Naive thymus-derived CD8-positive, alpha-beta T cell (primary cell): ENCODE measurements at places on chromosomes 5 and 9. TPM values are rescaled to one million over a fixed set of nuclear protein-coding genes. Genes with fewer than 3 reads are reported as not detected.
A peak's percentile ranks its signal among the peaks of the same experiment; 100 is the strongest.

DNA sequence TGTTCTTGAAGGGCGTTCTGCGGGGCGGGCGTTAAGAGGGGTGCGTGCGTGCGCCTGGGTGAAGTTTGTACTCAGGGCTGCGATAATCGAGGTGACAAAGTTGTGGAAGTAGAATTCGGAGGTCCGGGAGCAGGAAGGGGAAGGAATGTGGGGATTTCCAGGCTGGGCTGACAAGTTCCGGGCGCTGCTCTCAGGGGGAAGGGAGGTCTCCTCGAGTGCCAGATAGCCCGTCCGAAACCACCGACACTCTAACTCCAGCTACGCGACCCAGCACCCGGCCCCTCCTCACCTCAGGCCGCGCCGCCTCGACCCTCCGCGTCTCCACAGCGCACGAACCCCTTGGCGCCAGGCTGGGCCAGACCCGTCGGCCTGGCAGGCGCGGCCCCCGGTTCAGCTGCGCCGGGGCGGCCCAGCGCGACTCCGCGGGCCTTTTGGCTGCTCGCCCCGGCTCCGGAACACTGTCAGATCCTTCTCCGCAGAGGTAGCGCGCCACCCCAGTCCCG lies at the start of gene IL6ST:
Gene IL6ST (minus strand): TSS at position 469 of the 503 bp plus-strand sequence. CDS start 18,685 bp downstream, outside the sequence.
- H3K27me3 ChIP-seq = no peaks in the 10 kb centered on the region
- peaks cover 51% of the 10 kb centered on the region for H3K4me1 ChIP-seq
- H3K27ac ChIP-seq = peak within 1 kb of the TSS; percentile 97
- peak; percentile 73 for DNase-seq
- H3K36me3 ChIP-seq = peaks cover 18% of the 10 kb centered on the region

- no peak for DNase-seq
- H3K4me1 ChIP-seq = no peaks in the 10 kb centered on the region
- H3K36me3 ChIP-seq = no peaks in the 10 kb centered on the region
- peaks cover 14% of the 10 kb centered on the region for H3K27me3 ChIP-seq
These were observed 7.7 kb downstream of the HK3 start for GRCh38 chr5:176891331-176891958.

- peak; percentile 51 for DNase-seq
- peak overlapping the region; percentile 98 for H3K4me3 ChIP-seq
- peaks cover 20% of the 10 kb centered on the region for H3K4me1 ChIP-seq
- H3K36me3 ChIP-seq = peaks cover 27% of the 10 kb centered on the region
- peak overlapping the region; percentile 96 for H3K27ac ChIP-seq
These were observed 868 bp downstream of the ZBTB43 start for GRCh38 chr9:126805554-126806262.

- H3K27me3 ChIP-seq = peaks cover 35% of the 10 kb centered on the region
- no peak overlapping the region for H3K27ac ChIP-seq
These were observed 142.7 kb downstream of the LHFPL2 start for GRCh38 chr5:78505860-78506259.

Gene SPINK13
- not detected for polyA plus RNA-seq

Gene IFNA2
- not detected for polyA plus RNA-seq

- peak overlapping the region; percentile 87 for H3K4me3 ChIP-seq
- H3K36me3 ChIP-seq = peaks cover 3% of the 10 kb centered on the region
- peak overlapping the region; percentile 88 for H3K27ac ChIP-seq
- DNase-seq = no peak
These were observed 3.1 kb downstream of the NINJ1 start for GRCh38 chr9:93130861-93131481.

DNA sequence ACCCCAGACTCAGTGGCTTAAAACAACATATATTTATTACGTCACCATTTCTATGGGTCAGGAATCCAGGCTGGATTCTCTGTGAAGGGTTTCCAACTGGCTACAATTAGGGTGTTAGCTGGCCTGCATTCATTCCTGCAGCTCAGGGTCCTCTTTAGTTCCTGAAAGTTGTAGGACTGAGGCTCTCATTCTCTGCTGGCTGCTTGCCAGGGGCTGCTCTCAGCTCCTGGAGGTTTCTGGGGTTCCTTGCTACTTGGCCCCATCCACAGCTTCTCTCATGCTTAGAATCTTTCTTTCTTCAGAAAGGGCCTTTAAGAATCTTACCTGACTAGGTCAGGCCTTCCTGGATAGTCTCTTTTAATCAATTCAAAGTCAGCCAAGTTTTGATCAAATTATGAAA lies 424.6 kb downstream of the GADD45G start:
- H3K27me3 ChIP-seq = peaks cover 3% of the 10 kb centered on the region
- H3K4me1 ChIP-seq = peaks cover 15% of the 10 kb centered on the region
- H3K27ac ChIP-seq = no peak overlapping the region
- H3K36me3 ChIP-seq = no peaks in the 10 kb centered on the region
- DNase-seq = no peak

DNA sequence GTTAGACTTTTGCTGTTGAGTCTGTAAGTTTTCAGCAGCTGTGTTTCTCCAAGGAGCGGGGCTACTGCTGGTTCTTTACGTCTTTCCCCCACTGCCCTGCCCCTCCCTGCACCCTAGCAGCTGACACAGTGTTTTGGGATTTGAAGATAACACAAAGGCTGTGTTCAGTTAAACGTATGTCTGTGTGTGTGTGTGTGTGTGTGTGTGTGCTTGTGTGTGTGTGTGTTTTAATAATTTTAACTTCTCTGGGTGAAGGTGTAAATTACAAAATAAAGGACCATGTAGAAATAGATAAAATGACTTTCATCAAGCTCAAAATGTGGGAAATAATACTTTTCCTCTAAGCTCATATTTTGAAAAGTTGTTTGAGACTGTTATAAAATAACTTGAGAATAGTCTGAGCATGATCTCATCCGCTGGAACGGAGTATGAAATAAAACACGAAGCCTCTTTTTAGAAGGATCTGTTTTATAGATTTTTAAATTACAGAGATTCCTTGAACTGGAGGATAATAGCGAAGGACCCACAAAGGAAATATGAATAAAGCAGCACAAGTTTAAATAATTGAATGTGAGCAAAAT lies 10.9 kb downstream of the ABL1 start:
- H3K27ac ChIP-seq = no peak overlapping the region
- H3K36me3 ChIP-seq = no peaks in the 10 kb centered on the region
- H3K4me3 ChIP-seq = no peak overlapping the region
- H3K27me3 ChIP-seq = no peaks in the 10 kb centered on the region
- H3K4me1 ChIP-seq = peaks cover 28% of the 10 kb centered on the region

Gene P4HA2
- not detected for polyA plus RNA-seq

DNA sequence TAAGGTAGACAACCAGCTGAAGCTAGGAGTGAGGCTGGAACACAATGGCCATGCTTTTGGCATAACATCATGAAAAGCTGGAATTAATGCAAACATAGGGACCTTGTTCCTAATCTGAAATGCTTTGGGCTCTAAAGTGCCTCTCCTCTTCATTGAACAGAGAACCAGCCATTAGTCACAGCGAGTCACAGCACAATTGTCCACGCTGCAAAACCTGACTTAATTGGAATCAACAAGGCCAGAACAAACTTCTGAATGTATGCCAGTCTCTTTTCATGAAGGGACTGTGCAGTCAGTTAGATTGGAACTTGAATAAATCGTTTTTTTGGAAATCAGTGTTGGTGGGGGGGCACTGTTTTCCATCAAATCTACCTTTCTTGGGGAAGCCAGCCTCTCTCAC lies 96.5 kb downstream of the JAKMIP2 start:
- no peaks in the 10 kb centered on the region for H3K36me3 ChIP-seq
- no peak for DNase-seq
- no peak overlapping the region for H3K27ac ChIP-seq
- no peak overlapping the region for H3K4me3 ChIP-seq
- no peaks in the 10 kb centered on the region for H3K4me1 ChIP-seq

Gene GPR150
- polyA plus RNA-seq = 2.1 TPM

Gene FGFR4
- polyA plus RNA-seq = 0.76 TPM

DNA sequence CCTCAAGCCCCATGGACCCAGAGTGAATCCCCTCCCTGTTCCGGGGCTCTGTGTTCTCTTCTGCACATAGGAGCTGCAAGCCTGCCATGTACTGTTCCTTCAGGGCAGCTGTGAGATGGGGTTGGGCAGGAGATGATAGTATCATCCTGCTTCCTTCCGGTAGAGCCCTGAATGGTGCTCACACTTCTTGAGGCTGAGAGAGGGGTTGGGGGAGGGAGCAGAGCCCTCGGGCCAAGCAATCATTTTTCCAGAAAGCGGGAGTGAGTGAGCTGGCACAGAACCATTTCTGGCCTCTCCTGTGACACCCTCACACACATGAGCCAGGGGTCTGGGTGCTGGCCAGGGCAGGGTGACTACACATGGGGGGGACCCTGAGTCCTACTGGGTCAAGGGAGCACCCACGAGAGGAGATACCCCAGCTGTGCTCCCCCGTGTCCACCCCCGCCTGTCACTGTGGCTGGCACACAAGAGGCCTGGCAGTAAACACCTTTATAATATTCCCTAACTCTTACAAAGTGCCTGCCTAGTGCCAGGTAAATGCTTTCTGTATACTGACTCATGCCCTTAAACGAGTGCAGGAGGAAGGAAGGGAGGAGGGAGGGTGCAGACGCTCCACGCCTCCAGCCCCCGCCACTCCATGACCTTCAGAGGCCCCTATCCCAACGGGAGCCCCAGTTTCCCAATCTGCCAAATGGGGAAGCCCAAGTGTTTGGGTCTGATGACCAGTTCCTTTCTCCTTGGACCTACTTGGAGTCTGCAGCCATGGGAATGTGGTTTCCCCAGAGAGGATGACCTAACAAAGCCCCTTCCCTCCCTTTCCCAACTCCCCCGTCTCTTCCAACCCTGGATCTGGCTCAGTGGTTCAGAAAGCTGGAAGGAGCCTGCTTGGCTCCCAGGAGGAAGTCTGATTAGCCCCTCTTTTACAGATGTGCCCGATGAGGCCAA lies 15.5 kb downstream of the AKNA start:
- peak overlapping the region; percentile 89 for H3K27ac ChIP-seq
- H3K27me3 ChIP-seq = no peaks in the 10 kb centered on the region
- peaks cover 78% of the 10 kb centered on the region for H3K36me3 ChIP-seq
- peak overlapping the region; percentile 86 for H3K4me3 ChIP-seq

Gene PTGES2
- 49.8 TPM for polyA plus RNA-seq

DNA sequence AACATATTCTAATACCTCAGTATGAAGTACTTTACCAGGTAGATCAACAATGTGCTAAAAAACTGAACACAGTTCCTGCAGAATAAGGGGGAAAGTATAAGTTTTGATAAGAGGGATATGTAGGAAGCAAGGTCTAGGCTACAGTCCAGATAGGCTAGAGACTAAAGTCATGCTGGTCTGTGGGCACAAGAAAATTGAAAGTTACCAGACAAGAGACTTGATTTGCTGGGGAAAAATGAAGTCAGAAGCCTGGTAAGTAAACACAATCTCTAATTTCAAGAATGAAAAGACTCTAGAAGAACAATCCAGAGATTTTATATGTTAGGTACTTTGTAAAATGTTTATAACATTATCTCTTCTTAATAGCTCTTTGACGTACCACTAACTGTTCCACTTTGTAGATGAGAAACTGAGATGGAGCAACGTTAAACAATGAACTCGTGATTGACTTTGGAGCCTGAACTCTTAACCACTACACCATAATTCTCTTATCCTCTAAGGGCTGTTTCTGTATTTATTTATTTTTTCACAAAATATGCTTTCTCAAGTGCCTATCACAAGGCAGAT lies 19.5 kb downstream of the ADAMTS6 start:
- H3K4me1 ChIP-seq = no peaks in the 10 kb centered on the region
- H3K4me3 ChIP-seq = no peak overlapping the region
- no peaks in the 10 kb centered on the region for H3K27me3 ChIP-seq
- no peak overlapping the region for H3K27ac ChIP-seq
- no peak for DNase-seq

DNA sequence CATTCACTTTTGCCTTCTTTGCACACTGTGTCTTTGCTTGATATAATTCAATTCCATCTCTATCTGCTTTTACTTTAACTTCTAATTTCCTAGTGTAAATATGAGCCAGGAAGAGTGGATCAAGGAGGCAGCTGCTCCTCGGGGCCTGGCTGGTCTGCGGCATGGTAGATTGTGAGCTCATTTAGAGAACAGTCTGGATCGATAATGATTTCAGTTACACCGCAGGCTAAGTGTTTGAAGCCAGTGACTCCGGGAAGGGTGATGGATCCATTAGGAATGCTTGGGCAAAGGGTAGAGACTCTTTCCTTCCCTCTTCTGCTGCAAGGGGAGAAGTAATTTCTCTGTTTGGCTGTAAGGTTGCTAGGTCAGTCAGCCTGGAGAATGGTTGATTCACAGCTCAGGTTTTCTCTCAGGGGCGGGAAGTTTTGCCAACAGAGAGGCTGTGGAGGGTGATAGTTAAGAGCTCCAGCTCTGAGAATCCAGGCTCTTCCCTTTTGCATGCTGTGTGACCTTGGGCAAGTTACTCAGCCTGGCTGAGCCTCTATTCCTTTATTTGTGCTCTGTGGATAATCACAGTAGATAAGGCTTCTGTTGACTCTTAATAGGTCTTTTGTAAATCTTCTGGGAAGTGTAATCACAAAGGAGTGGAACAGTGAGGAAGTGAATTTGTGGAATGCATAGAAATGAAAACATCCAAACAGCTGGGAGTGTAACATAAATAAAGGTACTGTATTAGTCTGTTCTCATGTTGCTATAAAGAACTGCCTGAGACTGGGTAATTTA lies 99.1 kb downstream of the PTTG1 start:
- no peaks in the 10 kb centered on the region for H3K36me3 ChIP-seq
- H3K4me3 ChIP-seq = no peak overlapping the region
- H3K27me3 ChIP-seq = no peaks in the 10 kb centered on the region
- H3K4me1 ChIP-seq = no peaks in the 10 kb centered on the region
- H3K27ac ChIP-seq = no peak overlapping the region

GRCh38 chr9:79687131-79687447 lies 115.3 kb downstream of the TLE4 start:
- DNase-seq = no peak
- H3K27me3 ChIP-seq = no peaks in the 10 kb centered on the region
- peaks cover 11% of the 10 kb centered on the region for H3K36me3 ChIP-seq
- peaks cover 72% of the 10 kb centered on the region for H3K4me1 ChIP-seq

DNA sequence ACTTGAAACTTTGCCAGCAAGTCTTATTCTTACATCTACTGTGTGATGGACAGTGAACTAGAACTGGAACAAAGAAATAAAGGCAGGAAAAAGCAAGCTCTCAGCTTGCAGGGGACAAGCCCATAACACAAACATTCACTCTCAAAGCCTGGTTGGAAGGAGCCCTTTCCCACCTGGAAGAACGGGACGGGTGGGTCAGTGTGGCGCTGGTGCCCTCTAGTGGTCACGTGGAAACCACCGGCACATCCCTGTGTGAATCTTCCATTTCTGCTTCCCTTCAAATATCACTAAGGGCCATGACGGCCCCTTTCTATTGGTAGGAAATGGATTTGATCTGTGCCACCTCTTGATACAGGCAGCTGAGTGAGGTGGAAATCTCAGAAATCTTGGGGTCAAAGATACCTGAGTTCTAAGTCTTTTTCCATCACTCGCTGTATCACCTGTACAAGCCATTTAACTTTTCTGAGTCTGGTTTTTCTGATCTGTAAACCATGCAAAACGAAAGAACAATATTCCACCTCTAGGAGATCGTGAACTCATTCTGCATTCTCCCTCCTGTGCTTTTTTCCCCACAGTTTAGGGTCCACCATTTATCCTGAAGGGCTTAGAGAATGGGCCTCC lies 211.6 kb downstream of the MSX2 start:
- H3K4me1 ChIP-seq = no peaks in the 10 kb centered on the region
- H3K27ac ChIP-seq = no peak overlapping the region
- DNase-seq = no peak
- H3K27me3 ChIP-seq = peaks cover 18% of the 10 kb centered on the region
- no peak overlapping the region for H3K4me3 ChIP-seq
- H3K36me3 ChIP-seq = no peaks in the 10 kb centered on the region

- no peak overlapping the region for H3K4me3 ChIP-seq
- no peak for DNase-seq
- H3K27me3 ChIP-seq = no peaks in the 10 kb centered on the region
These were observed 84.2 kb upstream of the ERCC6L2 start for GRCh38 chr9:95791286-95791685.
